ENCODE measurements at places on chromosomes 1 and 21.
A peak's percentile ranks its signal among the peaks of the same experiment; 100 is the strongest.

DNA sequence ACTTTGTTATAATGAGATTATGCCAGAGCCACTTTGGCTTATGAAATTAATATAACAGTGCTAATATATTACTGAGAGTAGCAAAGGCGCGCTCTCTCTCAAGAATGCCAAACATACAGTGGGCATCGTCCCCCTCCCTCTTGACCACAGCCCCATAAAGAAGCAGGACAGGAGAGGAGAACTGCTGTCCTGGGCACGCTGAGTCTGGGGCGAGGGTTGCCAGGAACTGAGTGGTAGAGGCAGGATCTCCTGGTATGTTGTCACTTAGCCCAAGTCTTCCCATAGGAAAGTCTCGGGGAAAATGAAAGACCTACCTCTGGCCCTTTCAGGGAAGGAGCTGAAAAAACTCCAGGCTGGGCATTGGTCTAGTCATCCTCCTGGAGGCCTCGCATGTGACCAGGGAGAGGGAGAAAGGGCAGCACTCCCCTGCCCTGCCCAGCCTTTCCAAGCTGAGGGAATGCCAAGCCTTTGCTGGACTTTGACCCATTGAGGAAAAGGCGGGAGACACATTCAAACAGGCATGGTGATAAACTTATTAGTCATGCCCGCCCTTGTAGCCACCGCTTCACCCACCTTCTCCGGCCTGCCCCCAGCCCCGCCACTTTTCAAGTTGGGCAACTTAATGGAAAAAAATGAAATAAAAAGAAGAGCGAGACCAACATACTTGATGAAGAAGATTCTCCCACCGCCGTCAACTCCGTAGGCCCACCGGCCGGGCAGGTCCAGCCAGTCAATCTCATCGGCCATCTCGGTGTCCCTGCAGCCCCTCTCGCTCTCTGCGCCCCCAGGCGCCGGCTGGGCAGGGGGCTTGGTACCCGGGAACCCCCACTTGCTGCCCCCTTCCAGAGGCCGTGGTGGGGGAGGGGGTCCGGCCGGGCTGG lies 17.4 kb upstream of the PLEKHA6 start:
- DNase-seq = no peak

DNA sequence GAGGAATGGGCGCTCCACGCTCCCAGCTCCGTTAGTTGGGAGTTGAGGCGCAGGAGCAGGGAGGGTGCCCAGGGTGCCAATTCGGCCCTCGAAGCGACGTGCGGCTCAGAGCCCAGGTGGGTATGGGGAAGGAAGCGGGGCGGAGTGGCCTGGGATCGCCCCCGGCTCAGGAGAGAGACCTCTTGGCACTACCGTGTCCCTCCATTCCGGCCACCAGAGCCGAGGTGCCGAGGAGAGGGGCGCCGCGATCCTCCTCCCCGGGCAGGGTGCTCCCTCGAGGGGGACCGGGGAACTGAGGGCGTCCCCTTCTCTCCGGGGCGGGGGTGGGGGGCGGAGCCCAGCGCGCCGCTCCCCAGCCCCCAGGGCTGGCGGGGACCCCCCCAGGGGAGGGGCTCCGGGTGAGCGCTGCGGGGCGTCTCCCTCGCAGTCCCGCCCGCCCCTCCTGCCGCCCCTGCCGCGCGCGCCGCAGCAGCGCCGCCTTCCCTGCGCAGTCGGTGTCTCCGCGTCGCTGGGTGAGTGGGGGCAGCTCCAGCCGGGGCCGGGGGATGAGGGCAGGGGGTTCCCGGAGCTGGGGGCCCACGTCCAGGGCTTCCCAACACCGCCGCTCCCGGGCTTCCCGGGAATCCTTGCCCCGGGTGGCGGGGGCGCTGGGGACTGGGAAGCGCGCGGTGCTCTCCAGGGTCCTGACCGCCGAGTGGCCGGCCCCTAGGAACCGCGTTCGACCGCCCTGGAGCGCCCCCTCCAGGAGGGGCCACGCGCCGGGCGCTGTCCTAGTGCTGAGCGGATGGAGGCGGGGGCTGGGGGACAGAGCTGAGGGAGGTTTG lies at the start of gene HPCA:
HPCA (plus strand) TSS at position 488 of the 824 bp plus-strand sequence. CDS start 2,408 bp downstream, outside the sequence.
- peak; percentile 58 for DNase-seq

DNA sequence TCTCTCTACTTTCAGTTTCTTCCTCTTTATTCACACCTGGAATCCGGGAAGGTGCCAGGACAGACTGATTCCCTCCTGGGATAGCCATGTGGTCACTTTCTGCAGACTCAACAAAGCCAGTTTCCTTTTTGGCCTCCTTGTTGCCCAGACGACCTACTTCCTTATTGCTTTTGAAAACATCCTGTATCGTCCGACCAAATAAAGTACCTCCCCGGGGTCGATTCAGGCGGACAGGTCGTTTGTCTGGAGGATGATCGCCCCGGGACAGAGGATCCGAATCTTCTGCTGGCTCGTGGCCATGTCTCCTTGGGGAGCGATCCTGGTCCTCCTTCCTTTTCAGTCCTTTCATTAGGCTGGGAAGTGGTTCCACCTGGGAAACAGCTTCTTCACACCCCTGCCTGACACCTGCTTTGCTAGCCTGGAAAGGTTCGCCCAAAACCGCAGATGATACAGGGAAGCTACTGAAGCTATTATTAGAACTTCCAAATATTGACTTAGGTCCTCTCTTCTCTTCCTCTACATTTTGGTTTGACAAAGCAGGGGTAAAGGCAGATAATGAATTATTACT lies 1.2 kb downstream of the MCM3AP start:
- DNase-seq = no peak

GRCh38 chr1:83735526-83735925 lies 263.4 kb downstream of the TTLL7 start:
- DNase-seq = no peak

- DNase-seq = no peak
Observed at GRCh38 chr1:166087734-166088571, 78.8 kb downstream of the FAM78B start.

- no peak for DNase-seq
Observed at GRCh38 chr1:244104309-244105060, 53.4 kb downstream of the ZBTB18 start.

GRCh38 chr1:35046730-35047129 lies 15.0 kb upstream of the ZMYM6 start:
- DNase-seq = no peak

DNA sequence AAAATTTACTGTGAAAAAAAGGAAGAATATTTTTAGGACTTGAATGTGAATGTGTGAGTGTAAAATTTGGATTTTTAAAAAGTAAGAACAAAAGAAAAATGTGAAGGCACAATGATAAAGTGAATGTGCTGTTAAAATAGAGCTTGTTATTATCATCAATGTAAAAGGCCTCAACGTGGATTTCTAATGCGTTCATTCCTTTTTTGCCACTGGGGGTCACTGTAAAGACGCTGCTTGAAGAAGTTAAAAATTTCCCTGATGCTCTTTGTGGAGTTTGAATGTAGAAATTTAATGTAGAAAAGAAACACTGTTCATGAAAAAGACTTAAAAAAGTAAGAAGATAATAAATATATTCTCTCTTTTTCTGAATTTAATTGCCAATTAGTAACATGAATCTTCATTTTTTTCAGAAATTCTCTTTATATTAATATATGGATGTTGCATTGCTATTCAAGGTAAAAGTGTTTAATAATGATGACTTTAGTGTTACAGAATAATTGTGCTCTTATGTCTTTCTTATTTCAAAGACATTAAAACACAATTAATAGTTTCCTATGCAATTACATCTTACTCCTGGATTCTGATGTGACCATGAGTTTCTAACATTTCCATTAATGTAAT lies 161.5 kb downstream of the DNM3 start:
- DNase-seq = no peak

All from CD8-positive, alpha-beta T cell (primary cell).